CD4-positive, alpha-beta T cell treated with Interleukin-15 for 1 hour (primary cell): ENCODE measurements at places on chromosomes 4 and X.

- DNase-seq, result no peak
These were observed 5.1 kb upstream of the CXCL10 start for GRCh38 chr4:76028350-76028765.

- no peak for DNase-seq
These were observed 4.0 kb upstream of the SYP start for GRCh38 chrX:49204017-49204416.

DNA sequence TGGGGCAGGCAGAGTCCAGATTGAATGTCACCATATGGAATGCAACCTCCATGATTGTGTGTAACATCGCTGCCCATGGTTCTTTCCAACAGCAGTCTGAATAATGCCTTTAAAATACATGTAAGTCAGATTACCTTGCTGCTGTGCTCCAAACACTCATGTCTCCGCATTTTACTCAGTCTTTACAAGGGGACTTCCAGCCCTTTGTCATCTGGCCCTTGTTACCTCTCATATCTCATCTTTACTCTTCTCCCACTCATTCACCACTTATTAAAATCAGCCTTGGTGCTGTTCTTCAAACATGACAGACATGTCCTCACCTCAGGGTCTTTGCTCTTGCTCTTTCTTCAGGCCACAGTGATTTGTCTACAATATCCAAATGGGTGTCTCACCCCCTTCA, 200.4 kb upstream of the GYPA start:
- no peak for DNase-seq

DNA sequence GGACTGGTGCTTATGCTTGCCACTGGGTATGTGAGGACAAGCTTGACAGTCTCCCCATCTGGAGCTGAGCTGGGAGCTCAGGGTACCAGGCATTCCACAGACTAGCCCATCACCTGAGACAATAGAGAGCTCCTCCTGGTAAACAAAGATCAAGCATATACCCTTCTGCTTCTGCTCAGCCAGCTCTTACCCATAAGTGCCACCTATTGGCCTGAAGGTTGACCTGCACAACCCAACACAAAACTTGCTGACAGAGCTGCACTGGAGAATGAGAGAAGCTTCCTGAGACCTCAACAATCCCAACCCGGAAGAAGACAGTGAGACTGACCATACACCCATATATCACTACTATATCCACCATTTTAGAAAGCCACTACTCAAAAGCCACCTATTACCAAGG, 1049.2 kb upstream of the INTU start:
- no peak for DNase-seq

GRCh38 chr4:165721815-165722214, 151.2 kb upstream of the TLL1 start:
- DNase-seq, result no peak

DNA sequence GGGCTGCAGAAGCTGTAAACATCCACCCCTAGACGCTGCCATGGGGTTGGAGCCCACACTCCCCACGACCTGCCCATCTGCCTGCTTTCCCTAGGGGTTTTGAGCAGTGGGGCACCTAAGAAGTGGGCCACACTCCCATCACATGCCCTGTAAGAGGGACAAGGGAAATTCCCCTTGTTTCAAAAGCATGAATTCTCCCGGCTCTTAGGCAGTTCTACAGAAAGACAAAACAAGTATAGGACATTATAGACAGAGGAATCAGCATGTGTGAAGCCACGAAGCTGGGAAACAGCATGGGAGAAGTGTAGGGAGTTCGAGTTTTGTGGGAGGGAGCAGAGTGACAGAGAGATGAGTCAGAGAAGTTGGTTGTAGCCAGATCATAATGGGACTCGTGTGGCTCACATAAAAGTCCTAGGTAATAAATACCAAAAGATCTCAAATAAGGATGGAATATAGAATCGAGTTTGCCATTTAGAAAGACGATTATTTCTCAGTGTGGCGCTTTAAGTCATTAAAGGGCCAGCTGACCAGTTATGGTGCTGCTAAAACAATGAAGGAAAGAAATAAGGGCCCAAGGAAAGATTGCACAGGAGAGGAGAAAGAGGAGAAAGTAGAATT, 23.9 kb downstream of the APOO start:
- no peak for DNase-seq

- DNase-seq, result no peak
These were observed 62.8 kb downstream of the BEX3 start for GRCh38 chrX:103439161-103439560.

DNA sequence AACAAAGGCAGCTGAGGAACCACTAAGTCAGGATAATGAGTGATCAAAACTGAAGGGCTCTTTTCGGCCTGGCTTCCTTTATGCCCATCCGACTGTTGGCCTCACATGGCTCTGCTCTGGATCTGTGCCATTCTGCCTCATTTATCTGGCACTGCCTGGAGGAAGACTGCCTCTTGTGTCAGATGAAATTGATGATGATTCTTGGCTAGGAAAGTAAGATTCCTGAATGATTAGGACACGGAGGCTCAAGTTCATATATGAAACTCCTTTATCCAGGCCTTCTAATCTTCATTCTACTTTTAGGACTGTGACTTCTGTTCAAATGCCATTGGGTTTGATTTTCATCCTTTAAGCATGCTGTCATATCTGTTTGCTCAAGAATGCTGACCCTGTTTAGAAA, 475.4 kb upstream of the RPS6KA3 start:
- no peak for DNase-seq

DNA sequence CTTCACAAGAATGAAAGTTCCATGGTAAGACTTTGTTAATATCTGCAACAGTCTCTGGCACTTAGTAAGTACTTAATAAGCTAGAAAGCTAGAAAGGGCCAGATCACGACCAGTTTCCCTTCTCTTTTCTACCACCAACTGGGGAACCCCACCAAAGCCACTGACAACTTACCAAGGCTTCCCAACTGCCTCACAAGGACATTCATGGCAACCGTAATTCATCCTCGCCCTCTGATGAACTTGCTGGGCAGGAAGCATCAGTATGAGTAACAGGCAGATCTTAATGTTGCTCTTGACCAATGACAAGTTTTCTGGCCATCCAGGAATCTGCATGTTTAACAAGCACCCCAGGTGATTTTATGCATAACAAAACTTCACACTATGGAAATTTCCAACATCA, 23.2 kb upstream of the ZCCHC13 start:
- no peak for DNase-seq
